ENCODE measurements at places on chromosomes 6 and 20.

DNA sequence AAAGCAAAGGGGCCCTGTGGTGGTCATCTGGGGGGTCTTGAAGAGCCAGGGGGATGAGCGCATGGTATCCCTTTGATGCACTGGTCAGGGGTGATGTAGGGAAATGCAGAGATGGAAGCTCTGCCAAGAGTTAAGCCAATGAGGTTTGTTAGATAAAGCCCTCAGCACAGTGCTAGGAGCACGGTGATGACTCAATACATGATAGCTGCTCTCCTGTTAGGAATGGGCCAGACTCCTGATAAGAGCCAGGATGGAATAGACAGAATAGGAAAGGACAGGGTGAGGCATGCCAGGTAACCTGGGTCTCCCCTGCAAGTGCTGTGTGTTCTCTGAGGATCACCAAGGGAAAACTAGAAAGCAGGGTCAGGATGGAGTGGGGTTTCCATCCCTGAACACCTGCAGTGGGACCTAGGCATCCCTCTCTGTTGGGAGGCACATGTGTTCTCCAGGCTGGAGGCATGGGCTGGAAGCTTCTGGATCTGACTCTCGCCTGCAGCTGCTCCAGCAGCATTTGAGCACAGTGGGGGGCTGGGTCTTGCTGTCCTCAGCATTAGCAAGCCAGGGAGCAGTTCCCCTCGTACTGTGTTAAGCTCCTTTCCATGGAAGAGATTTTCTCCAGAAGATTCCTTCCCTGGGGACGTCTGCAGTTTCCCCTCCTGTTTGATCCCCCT lies 71.8 kb upstream of the TIAM2 start:
- no peak for DNase-seq

- DNase-seq = no peak
Observed at GRCh38 chr6:65117817-65118409, 589.1 kb downstream of the EYS start.

DNA sequence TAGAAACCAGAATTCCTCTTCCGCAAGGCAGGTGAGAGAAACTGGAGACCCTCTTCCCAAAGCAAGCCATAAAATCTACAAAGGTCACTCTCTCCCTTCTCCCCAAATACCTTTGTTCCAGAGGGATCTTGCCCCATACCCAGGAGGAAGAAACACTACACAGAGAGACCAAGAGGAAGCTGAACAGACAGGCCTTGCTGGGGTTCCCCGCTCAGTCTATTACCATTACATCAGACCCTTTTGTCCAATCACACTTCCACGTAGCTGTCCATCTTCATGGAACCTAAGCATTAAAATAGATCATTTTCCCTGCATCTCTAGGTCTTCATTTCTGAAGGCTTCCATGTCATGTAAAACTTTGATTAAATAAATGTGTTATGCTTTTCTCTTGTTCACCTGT lies 32.1 kb downstream of the METTL24 start:
- DNase-seq = no peak

GRCh38 chr6:138800377-138801150 lies 4.7 kb downstream of the ECT2L start:
- no peak for DNase-seq

- DNase-seq = no peak
Observed at GRCh38 chr6:125923366-125923877, 33.1 kb upstream of the HINT3 start.
